GM23338 (cell line): ENCODE measurements at places on chromosomes 5 and 9. TPM values are rescaled to one million over a fixed set of nuclear protein-coding genes. Genes with fewer than 3 reads are reported as not detected.

Gene FBXO4
- total RNA-seq: 0.54 and 0.63 TPM in 2 replicates

DNA sequence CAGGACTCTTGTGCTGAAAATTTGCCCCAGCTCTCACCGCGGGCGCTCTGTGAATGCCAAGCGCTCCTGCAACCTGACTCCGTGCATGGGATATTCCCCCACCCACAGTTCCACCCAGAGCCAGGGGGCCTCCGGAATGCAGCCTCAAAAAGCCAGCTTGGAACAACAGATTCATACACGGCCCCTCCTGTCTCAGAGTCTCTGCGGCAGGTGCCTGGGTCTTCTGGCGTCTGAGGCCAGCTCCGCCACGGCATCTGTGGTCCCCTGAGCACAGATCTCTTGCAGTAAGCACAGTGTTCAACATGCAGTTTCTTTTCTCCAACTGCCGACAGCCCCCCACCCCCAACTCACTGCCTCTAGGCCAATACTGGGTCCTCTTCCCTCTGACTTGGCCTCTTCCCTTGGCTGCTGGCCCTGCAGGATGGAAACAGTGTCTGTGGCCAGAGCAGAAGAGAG, 355.7 kb upstream of the IRX2 start:
- peaks cover 55% of the 10 kb centered on the region for H3K4me1 ChIP-seq
- peak; percentile 62 for DNase-seq
- H3K27ac ChIP-seq: no peak overlapping the region
- no peaks in the 10 kb centered on the region for H3K27me3 ChIP-seq

GRCh38 chr9:91150998-91151717, 210.6 kb downstream of the AUH start:
- H3K27me3 ChIP-seq: no peaks in the 10 kb centered on the region
- peaks cover 8% of the 10 kb centered on the region; the same call in 1 of the 2 replicates for H3K4me1 ChIP-seq
- DNase-seq: no peak
- H3K4me3 ChIP-seq: no peak overlapping the region
- no peak overlapping the region for H3K27ac ChIP-seq

Gene SLC31A1
- total RNA-seq: 32.1 and 33.3 TPM in 2 replicates

Gene TCF7
- total RNA-seq: 8.1 and 9.7 TPM in 2 replicates

- no peaks in the 10 kb centered on the region for H3K27me3 ChIP-seq
- no peak for DNase-seq
- no peaks in the 10 kb centered on the region for H3K36me3 ChIP-seq
- H3K27ac ChIP-seq: no peak overlapping the region
- peaks cover 6% of the 10 kb centered on the region; the same call in 1 of the 2 replicates for H3K4me1 ChIP-seq
These were observed 54.2 kb downstream of the RASGRF2 start for GRCh38 chr5:81014348-81014747.

Gene GABRA6
- not detected in 2 replicates for total RNA-seq
